Activated CD4-positive, alpha-beta T cell treated with anti-CD3 and anti-CD28 coated beads, Interleukin-2, amount 10 ng/mL, durations not matched to agents 24 days and 14 days (primary cell): ENCODE measurements at places on chromosomes 3 and 15.

DNA sequence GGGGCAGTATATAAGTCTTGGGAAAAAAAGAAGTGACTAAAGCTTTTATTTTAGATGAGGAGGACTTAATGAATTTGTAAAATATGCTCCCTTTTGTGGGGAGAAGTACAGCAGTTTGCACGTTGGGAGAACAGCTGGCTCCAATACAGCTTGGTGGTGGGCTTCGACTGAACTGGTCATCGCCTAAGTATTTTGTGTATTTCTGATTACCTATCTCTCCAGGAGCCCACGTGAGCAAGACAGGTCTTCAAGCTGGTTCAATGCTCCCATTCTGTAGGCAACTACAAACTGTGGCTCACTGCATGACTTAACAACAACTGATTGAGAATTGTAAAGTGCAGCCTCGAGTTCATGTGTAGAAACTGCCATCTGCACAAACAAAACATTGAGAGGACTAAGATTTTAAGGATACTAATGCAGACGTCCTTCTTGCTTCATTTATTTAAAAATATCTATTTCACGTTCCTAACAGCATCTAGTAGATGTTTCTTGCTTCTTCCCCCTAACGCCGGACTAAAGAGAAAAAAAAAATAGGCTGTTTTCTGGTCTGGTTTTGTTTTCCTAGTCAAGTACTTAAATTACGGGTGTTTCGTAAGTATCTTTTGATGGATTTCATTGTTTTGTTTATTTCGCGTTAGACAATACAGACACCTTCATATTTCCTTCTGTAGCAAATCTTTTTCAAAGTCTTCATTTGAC, 1.4 kb upstream of the GREM1 start:
- no peak for DNase-seq

DNA sequence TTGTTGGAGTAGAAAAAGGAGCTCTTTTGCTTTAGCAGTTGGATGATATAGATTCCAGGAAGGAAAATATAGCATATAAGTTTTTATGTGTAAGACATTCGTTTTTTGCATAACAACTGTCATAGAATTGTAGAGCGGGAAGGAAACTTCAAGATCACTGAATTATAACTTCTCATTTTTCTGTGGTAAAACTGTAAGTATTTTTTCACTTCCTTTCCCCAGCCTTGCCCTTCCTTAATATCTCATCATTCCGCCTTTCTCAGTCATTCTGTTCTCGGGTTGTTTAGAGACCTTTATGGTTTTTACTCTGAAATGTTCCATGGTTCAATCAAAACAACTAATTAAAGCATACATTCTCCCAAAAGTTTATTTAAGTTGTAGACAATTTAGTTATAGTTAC, 1.1 kb downstream of the EAF2 start:
- DNase-seq, result no peak

GRCh38 chr15:67109141-67110034, 44.0 kb downstream of the SMAD3 start:
- DNase-seq, result no peak

GRCh38 chr3:113255854-113256615, 44.7 kb downstream of the BOC start:
- no peak for DNase-seq

- DNase-seq, result no peak
These were observed 339.6 kb downstream of the RORA start for GRCh38 chr15:60889491-60889890.

- no peak for DNase-seq
These were observed 34.3 kb downstream of the RNU5B-1 start for GRCh38 chr15:65338823-65339222.

DNA sequence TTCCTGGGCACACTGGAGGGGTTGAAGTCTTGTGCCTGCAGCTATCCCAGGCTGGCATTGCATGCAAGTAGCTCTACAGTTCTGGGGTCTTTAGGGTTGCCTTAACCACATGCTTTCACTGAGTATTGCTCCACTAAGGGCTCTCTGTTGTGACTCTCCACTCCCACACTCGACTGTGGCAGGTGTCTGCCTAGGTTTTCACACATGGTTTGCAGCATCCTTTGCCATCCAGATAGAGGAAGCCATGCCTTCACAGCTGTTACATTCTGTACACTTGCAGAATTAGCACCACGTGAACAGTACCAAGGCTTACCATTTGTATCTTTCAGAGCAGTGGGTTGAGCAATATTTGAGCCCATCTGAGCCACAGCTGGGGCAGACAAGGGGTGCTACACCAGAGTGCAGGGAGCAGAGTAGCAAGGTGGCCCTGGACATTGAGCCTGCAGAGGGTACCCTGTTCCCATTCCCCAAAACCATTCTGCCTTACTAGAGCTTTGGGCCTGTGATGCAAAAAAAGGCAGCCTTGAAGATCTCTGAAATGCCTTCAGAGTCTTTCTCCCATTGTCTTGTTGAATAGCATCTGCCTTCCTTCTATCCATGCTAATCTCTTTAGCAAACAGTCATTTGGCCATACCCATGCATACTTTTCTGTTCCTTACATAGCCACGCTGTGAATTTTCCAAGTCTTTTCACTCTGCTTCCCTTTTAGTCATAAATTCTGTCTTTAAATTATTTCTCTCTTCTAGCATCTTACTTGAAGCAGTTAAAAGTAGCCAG, 95.2 kb upstream of the PLCL2 start:
- no peak for DNase-seq

DNA sequence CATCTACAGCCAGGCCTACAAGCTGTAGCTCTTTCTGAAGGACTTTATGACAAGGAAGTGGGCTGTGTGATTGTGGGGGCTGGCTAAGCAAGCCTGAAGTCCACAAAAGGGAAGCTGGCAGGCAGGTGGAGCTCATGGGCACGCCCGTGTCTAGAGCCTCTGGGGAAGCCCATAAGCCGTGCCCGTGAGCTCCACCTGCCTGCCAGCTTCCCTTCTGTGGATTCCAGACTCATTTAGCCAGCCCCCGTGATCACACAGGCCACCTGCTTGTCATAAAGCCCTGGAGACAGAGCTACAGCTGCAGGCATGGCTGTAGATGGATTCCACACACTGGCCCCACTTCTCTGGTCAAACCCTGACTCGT, 15.2 kb downstream of the EFCC1 start:
- DNase-seq, result peak; percentile 85

DNA sequence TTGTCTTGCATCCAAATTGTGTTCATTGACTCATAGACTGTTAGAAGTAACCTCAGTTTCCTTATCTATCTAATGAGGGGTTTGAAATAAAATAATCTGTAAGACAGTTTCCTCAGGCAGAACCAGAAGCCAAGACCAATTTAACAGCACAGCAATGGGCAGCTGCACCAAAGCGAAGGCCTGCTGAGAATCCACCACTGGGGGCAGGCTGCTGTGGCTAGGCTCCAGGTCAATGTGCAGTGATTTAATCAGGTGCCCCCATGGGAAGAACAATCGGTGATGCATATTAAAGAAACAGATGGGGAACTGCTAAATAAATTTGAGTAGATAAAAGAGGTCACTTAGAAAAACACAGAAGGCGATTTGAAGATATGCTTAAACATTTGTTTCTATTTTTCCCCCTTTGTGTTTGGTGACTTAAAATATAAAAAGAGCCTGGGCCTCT, 28.0 kb upstream of the TMOD3 start:
- DNase-seq, result no peak

GRCh38 chr3:126050626-126051025, 33.3 kb downstream of the SLC41A3 start:
- DNase-seq, result peak; percentile 41

- DNase-seq, result peak; percentile 75
These were observed 90.7 kb downstream of the FNDC3B start for GRCh38 chr3:172129850-172130716.

- DNase-seq, result no peak
These were observed 84.0 kb downstream of the SST start for GRCh38 chr3:187586226-187586625.

- DNase-seq, result no peak
These were observed 22.8 kb downstream of the STOML1 start for GRCh38 chr15:73969151-73969759.

- no peak for DNase-seq
These were observed 22.0 kb downstream of the GASK1A start for GRCh38 chr3:43001094-43001553.

GRCh38 chr3:124965413-124965812, 30.9 kb upstream of the MUC13 start:
- DNase-seq, result no peak

DNA sequence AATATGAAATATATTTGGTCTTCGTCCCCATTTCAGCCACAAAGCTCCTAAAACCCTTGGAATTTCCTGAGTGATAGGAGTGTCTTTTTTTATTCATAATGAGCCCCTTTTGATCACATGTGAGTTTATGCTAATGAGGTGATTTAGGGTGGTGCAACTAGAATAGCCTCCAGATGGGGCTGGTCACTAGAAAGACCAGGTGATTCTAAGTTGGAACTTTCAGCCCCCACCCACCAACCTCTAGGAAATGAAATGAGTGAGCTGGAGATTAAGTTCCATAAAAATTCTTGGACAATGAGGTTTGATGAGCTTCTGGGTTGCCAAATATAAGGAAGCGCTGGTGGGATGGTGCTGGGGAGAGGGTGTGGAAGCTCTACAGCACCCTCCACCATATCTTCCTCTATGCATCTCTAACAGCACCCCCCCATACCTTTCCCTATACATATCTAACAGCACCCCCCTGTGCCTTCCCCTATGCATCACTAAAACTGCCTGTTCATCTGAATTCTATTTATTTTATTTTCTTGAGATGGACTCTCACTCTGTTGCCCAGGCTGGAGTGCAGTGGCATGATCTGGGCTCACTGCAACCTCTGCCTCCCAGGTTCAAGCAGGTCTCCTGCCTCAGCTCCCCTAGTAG, 2.1 kb upstream of the SMCO1 start:
- no peak for DNase-seq

- peak; percentile 49 for DNase-seq
These were observed 47.6 kb downstream of the RAP2B start for GRCh38 chr3:153209596-153209995.

- no peak for DNase-seq
These were observed 184.6 kb upstream of the FEZF2 start for GRCh38 chr3:62557983-62558382.

GRCh38 chr3:141507392-141508066, 20.7 kb downstream of the RASA2 start:
- DNase-seq, result peak; percentile 54

GRCh38 chr3:101722394-101723173, 1.8 kb upstream of the CEP97 start:
- peak; percentile 72 for DNase-seq

DNA sequence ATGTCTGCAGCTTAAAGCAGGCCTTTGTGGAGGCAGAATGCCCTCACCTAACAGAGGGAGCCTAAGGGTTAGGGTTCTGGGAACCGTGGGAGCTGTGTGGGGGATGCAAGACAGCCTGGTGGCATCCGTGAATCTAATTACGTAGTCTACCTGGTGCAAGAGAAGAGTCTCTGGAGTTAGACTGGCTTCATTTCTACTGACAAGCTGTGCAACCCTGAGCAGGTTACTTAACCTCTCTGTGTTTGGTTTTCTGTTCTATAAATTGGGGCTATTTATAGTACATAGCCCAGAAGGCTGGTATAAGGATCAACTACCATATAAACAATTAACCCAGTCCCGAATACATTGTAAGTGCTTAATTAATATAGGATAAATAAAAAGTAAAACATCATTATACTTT, 8.3 kb downstream of the TNFAIP8L3 start:
- DNase-seq, result no peak

DNA sequence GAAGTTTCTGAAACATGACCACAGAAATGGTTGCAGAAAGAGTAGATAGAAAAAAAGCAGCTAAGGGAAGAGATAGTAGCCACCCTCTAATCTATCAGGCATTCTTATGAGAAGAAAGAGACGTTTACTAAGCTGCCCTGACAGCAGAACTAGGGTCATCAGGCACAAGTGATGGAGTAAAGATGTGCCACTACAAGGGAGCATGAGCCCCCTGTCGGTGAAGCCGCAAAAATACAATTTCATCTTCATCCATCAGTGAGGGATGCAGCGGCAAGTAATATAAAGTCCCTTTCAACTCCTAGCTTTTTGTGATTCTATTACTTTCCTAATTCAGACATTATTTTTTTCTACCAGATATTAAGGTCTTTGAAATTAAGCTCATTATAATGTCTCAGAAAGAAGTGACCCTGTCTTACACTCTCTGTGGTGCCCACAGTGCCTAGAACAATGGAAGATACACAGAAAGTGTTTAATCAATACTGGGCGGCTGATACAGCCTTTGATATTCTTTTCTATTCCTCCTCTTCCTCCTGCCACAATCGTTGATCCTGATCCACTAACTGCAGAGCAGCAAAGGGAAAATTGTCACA, 651.6 kb downstream of the NTRK3 start:
- peak; percentile 70 for DNase-seq

DNA sequence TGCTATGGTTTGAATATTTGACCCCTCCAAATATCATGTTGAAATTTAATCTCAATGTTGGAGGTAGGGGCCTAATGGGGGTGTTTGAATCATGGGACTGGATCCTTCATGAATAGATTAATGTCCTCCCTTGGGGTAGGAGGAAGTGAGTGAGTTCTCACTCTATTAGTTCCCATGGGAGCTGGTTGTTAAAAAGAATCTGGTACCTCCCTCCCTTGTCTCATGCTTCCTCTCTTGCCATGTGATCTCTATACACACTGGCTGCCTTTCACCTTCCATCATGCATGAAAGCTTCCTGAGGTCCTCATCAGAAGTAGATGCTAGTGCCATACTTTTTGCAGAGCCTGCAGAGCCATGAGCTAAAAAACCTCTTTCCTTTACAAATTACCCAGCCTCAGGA, 177.7 kb upstream of the MCTP2 start:
- no peak for DNase-seq

DNA sequence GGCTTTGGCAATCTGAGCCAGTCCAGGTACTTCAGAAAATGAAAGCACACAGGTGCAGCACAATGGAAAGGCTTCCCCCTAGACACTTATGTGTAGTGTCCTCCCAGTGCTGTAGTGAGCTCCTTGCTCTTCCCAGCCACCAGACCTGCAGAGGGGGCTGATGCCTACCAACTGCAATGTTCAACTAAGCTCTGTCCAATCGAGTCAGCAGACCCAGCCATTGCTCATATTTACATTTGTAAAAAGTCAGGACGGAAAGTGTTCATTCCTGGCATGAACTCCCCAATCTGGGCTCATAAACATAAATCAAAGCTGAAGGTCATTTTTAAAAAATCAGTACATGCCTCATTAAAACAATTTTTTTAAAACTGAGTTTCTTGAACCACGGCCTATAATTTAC, 73.0 kb downstream of the FOXP1 start:
- DNase-seq, result no peak

- no peak for DNase-seq
These were observed 42.1 kb downstream of the CRABP1 start for GRCh38 chr15:78382114-78382880.

DNA sequence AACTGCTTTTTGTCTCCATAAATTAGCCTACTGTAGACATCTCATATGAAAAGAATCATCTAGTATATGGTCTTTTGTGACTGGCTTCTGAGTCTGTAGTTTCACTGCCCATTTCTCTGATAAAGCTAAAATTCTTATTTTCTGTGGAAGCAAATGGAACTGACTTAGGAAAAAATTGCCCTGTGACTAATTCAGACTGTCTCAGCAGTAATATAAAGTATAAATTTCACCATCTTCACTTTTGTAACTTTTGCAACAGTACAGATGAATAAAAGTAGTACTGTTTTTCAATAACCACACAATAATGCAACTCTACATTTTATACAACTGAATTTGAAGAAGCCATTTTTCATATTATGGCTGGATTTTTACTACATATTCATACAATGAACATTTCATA, 104.1 kb downstream of the TBC1D5 start:
- no peak for DNase-seq
